ENCODE measurements at places on chromosomes 11 and 22. TPM values are rescaled to one million over a fixed set of nuclear protein-coding genes. Genes with fewer than 3 reads are reported as not detected.

- DNase-seq: no peak
These were observed 10.2 kb upstream of the APOA1 start for GRCh38 chr11:116847612-116848011.

DNA sequence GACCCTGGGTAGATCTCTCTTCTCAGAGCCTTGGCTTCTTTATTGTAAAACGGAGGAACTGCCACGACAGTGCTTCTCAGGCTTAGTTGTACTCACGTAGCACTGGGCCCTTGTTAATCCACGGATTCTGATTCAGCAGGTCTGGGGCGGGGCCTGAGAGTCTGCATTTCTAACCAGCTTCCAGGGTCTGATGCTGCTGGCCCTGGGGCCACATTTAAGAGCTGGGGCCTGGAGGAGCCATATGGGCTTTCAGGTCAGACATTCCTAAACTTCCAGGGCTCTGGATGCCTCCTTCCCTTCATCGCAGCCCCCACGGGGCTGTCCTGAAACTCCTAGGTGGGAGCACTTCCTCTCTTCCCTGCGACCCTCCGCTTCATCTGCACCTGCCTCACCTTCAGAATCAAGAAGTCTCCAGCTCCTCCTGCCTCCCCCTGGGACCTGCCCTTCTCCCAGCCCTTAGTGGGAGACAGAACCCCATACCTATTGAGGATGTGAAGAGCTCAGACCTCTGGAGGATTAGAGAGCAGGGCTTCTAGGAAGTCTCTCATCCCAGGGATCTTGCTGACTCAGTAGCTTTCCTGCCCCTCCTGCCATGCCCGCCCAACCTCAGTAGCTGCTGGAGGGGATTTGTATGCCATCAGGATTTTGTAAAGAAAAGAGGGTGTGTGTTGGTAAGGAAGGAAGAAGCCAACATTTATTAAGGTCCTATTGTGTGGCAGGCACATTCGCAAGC is 92.5 kb downstream of the LRRC32 start:
- no peak for DNase-seq

MRGPRX3 gene
- total RNA-seq: not detected

- peak; percentile 50 for DNase-seq
These were observed at the start of gene KIAA0930 for GRCh38 chr22:45240810-45241631. Gene KIAA0930, minus strand, starts transcription at chr22:45240894. Its CDS starts 191 bp downstream, at chr22:45240703.

GRCh38 chr22:32904044-32904443 is 102.5 kb downstream of the TIMP3 start:
- no peak for DNase-seq

- no peak for DNase-seq
These were observed 731.0 kb upstream of the CNTN5 start for GRCh38 chr11:98289617-98290263.

- peak; percentile 71 for DNase-seq
These were observed 19.7 kb downstream of the CTR9 start for GRCh38 chr11:10770626-10771254.

GRCh38 chr22:17672417-17672991 is 33.9 kb downstream of the BCL2L13 start:
- DNase-seq: no peak

OR8B2 gene
- not detected for total RNA-seq

GPHA2 gene
- total RNA-seq: not detected

GRCh38 chr11:6646576-6646917 is 9.1 kb downstream of the DCHS1 start:
- DNase-seq: no peak

GRCh38 chr11:15742626-15743519 is 613.5 kb downstream of the SOX6 start:
- peak; percentile 31 for DNase-seq

CRYBA4 gene
- not detected for total RNA-seq

GRCh38 chr11:35035894-35036408 is 103.0 kb upstream of the CD44 start:
- peak; percentile 88 for DNase-seq

SCUBE2 gene
- 1.6 TPM for total RNA-seq

PAMR1 gene
- not detected for total RNA-seq

GRCh38 chr11:88435415-88435814 is 97.9 kb upstream of the CTSC start:
- no peak for DNase-seq

KRTAP5-11 gene
- not detected for total RNA-seq

GRCh38 chr11:118272001-118272400 is 7.9 kb upstream of the MPZL2 start:
- DNase-seq: no peak

DNA sequence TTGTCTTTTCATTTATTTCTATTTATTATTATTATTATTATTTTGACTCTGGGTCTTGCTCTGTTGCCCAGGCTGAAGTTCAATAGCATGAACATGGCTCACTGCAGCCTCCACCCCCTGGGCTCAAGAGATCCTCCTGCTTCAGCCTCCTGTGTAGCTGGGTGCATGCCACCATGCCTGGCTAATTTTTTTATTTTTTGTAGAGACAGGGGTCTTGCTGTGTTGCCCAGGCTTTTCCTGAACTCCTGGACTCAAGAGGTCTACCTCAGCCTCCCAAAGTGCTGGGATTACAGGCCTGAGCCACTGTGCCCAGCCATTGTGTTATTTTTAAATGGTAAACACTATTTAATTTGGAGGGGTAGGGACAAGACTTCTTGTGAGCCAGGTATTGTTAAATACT is 23.3 kb upstream of the RRM1 start:
- no peak for DNase-seq

DNA sequence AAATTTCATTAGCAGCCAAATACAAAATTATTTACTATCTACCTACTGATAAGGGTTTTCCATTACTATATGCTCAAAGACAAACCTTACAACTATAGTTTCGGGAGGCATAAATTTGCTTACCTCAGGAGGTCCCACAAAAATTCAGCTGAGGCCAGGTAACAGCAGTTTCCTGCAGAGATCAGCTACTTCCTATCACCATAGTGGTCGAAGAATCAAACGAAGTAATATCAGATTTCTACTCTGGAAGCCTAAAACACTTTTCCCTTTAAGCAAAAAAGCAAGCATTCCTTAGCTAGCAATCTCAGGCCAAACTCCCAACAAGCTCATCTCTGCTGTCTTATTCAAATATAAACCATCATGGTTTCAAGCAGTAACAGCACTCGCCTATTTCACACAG is 3.1 kb downstream of the NAP1L4 start:
- peak; percentile 58 for DNase-seq

All from endothelial cell of umbilical vein (primary cell).